WERI-Rb-1 (cell line): ENCODE measurements at places on chromosomes 16 and 17.

- no peak for DNase-seq
These were observed 2.5 kb downstream of the C1QTNF8 start for GRCh38 chr16:1093284-1094123.

- no peak for DNase-seq
These were observed 59.7 kb downstream of the B9D1 start for GRCh38 chr17:19302791-19303331.

GRCh38 chr16:67653128-67653788 is 6.8 kb downstream of the ACD start:
- peak; percentile 68 for DNase-seq

GRCh38 chr16:11869353-11870228 is 18.2 kb upstream of the RSL1D1 start:
- DNase-seq: no peak

DNA sequence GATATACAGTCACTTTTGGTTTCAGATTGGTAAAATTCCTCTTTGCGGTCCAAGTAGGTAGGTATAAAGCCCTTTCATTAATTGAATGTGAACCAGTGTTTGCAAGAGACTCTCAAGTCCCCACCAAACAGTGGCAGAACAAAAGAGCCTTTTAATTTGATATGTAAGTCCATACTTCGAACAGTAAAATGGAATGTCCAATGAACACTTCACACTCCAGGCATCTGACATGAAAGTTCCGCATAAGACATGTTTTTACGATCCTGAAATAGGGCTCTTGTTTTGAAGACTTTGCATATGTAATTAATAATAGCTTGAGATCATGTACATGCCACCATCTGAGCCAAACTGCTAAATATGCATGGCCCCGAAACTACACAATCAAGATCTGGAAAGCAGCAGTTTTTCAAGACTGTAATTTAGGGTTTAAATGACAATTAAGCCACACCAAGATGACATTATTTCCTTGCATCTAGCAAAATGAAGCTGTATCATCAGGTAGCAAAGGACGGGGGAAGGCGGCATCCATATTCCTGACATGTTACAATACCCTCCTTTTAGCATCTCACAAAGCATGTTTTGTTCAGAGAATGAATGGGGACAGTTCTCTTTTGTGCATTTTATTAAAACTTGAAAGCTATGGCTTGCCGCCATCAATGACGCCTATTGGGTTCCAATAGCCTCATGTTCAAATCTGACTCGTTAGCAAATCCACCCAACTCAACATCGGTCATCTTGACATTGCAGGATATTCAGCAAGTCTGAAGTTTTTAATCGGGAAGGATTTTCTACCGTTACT is 39.4 kb downstream of the LITAF start:
- DNase-seq: no peak

DNA sequence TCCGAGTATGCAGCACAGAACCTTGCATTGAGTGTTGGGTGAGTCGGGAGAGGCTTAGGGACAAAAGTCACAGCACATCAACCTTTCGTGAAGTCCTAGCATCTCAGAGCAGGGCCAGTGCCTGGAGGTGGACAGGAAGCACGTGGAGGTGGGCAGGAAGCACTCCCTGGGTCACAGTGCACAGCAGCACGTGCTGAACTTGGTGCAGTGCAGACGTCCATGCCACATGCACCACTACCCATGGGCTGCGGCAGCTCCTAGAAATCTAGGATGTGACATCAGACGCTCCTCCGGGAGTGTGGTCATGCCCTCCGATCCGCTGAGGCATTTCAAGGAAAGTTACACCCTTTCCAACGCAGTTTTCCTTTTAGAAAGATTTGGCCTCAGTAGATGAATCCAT is 83.4 kb upstream of the CHMP6 start:
- no peak for DNase-seq

DNA sequence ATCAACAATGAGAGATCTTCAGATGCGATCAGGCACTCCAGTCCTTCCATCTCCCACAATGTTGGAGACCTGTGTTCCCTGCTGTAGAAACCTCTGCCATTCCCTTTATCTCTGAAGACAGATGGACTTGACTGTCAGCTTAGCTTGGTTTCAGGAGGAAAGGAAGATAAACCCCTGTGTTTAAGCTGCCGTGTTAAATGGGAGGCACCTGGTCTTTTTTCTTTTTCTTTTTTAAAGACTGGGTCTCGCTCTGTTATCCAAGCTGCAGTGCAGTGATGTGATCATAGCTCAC is 63.1 kb downstream of the USP22 start:
- peak; percentile 45 for DNase-seq

DNA sequence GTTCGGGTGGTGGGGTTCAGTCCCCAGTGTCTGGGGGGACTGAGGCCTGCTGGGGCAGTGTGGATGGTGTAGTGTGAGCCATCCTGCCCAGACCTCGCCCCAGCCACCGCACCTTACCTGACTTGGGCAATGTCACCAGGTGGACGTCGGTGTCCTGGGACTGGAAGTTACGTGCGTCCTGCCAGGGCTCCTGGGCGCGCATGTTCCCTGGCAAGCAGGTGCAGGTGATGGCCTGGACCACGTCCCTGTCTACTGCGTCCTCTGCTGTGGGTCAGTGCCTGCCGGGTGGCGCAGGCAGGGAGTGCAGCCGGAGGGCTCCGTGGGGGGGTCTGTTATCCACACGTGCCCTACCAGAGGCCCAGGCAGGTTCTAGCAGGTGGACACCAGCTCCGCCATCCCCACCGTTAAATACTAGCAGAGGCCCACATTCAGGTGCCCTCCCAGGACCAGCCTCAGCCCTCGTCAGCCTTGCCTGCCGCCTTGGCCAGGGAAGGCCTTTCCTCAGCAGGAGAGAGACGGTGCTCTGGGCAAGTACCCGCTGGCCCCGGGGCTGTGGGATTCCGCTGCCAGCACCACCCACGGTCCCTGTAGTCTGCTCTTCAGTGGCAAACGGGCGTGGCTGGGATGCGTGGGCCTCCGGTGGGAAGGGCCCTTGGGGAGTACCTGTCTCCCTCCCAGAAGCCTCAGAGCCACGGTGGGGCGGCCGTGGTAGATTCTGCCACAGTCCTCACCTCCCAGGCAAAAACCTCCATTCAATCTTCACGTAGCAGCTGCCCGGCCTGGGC is 8.1 kb upstream of the DPEP1 start:
- DNase-seq: no peak

DNA sequence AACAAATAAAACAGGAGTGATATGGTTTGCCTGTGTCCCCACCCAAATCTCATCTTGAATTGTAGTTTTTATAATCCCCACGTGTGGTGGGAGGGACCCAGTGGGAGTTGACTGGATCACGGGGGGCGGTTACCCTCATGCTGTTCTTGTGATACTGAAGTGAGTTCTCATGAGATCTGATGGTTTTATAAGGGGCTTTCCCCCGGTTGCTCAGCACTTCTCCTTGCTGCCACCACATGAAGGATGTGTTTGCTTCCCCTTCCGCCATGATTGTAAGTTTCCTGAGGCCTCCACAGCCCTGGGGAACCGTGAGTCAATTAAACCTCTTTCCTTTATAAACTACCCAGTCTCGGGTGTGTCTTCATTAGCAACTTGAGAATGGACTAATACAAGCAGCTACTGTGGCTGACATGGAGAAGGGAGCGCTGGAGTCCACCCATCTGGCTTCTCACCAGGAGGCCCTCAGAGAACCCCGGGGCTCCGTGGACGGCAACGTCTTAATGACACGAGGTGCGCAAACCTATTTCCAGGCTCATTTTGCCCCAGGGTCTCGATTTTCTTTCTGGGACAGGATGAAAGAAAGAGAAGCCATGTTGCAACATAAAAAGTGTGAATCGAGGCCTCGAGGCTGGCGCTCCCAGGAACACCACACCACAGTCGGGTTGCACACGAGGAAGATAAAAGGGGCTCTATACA is 129.5 kb downstream of the DYNLRB2 start:
- DNase-seq: no peak

DNA sequence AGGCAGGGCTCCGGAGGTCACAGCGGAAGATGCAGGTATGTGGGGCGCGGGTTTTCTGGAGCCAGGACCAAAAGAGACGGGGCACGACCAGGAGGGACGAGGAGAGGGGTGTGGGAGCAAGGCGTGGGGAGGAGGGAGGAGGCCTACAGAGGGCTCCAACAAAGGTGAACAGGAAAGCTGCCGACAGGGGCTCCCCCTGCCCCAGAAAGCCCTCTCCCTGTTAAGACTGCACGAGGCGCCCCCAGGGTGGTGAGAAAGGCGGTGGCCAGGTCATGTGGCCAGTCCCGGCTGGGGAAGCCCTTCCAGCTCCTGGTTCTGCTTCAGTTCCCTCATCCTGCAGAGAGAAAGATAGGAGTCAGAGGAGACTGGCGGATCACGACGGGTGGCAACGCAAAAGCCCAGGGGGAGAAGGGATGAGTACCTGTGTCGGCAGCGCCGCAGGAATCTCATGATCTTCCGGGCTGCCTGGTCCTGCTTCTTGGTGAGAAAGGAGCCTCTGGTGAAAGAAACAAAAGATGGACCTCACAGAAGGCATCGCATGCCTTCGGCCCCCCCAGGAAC is 949 bp upstream of the SPAG7 start:
- peak; percentile 44 for DNase-seq

DNA sequence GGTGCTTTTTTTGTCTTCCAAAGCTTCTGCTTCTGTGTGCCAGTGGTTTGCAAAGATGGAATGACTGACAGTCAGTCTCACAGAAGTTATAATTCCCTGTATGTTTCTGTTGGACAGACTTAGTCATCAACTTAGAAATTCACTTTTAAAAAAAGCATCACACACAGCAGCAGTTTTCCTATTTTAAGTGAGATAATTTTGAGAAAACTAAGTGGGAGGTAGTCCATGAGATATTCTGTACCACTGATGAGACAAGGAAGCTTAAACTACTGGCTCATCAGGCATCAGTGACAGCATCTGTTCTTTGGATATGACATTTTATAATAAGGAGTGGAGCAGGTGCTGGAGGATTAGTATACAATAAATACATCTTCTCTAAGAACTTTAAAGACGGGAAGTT is 20.0 kb downstream of the CNP start:
- DNase-seq: no peak
